Trophoblast cell (in vitro differentiated cells and primary cell): ENCODE measurements at places on chromosomes 5 and 9.
A peak's percentile ranks its signal among the peaks of the same experiment; 100 is the strongest.

DNA sequence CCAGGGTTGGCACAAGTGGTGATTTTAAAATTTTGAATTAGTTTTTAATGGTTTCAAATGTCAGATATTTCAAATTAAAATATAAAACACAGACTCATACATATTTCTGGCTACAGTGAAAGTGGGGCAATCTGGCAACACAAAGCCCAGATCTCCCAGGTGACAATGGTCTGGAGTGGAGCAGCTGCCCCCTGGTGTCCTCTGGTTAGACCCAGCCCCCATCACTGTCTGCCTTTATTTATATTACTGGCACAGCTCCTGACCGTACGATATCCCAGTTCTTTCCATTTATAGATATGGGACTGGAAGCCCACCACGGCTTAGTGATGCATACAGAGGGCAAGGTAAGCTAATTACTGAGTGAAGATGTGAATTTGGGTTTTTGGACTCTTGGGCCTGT, 37.3 kb downstream of the MACIR start:
- no peak for DNase-seq

- no peak for DNase-seq
These were observed 76.7 kb downstream of the FGF1 start for GRCh38 chr5:142609142-142609541.

DNA sequence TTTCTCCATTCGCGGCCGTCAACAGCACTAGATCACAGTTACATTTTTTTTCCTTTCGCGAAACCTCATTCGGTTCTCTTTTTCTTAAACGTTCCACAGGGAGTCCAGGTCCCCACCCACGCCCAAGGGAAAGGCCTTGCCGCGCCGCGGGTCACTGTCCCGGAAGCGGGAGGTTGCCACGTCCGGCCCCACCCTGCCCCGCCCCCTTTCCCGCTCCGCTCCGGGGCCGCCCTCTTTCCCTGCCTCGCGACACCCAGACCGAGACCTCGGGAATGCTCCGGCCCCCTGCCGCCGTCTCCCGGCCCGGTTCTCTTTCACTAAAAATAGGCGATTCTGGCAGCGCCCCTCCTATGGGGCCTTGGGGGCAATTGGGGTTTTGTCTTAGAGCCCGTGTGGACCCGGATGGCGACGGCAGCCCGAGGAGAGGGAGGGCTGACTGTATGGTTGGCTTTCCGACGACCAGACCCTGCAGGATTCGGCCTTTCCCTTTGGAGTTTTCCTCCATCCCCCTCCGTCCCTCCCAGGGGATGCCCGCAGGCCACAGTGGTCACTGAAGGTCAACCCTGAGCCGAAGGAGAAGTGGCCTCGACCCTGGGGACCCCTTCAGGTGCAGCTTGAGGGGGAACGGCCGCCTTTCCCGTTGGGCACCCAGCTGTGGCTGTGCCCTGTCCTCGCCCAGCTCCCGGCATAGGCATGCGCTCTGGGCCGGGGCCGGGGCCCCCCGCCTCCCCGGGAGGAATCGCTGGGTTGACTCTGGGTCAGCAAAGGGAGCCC, 2.8 kb upstream of the RACK1 start:
- peak; percentile 96 for DNase-seq

GRCh38 chr5:58985311-58985710, 402.4 kb downstream of the RAB3C start:
- no peak for DNase-seq

- DNase-seq = no peak
These were observed 11.6 kb downstream of the ABL1 start for GRCh38 chr9:130846487-130847305.

DNA sequence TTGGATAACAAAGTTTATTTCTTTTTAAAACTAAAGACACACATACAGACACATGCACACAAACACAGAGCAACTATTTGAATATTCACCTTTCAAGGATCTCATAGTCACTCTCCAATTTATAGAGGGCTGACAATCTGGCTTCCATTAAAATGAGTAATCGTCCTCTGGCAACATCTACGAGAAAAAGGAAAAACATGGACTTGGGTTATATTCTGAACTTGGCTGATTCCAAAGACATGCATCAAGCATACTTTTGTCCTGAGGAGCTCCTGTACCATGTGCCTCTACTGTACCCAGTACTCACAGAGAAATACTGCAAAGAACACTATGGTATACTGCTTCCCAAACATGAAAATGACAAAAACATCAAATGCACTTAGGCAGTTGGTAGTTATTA, 15.4 kb downstream of the IARS1 start:
- DNase-seq = no peak

GRCh38 chr5:178941361-178941760, 363 bp downstream of the ZNF454 start:
- no peak for DNase-seq

DNA sequence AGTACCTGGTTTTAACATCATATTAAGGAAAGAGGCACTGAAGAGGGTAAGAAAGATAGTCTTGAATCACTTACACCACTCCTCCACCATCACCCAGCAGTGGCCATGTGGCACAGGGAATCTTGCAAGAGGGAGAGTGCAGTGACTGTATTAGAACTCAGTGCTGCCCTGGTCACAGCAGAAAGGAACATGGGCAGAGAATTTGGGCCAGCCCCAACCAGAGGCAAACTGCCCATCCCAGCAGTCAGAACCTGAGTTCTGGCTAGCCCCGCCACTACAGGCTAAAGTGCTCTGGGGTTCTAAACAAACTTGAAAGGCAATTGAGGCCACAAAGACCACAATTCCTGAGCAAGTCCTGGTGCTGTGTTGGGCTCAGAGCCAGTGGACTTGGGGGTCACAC, 16.7 kb upstream of the EFNA5 start:
- DNase-seq = no peak
